ENCODE measurements at places on chromosomes 3 and 15.

DNA sequence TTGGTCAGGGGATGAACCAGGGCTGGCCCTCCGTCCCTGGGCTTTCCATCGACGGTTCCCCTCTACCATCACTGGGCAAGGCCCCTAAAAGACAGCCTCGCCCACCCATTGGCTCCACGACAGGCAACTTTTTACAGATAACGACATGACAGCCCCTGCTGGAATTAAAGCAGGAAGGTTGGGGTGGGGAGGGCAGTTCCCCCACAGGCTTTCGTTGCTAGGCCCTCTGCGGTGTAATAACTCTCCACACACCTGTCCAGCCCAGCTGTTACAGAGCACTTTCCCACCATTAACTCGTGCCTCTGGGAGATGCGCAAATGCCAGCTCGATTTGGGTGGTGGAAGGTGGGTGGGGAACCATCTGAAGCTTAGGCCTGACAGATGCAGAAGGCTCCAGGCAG lies 264.2 kb upstream of the TLE3 start:
- peak; percentile 13 for DNase-seq

GRCh38 chr15:73873889-73874511 lies 636 bp downstream of the TBC1D21 start:
- no peak for DNase-seq

GRCh38 chr3:149080011-149080698 lies 6.2 kb downstream of the HLTF start:
- DNase-seq: no peak

GRCh38 chr3:154552338-154552737 lies 122.3 kb upstream of the GPR149 start:
- no peak for DNase-seq

GRCh38 chr3:84836961-84837360 lies 121.8 kb upstream of the CADM2 start:
- no peak for DNase-seq

GRCh38 chr3:124266487-124266886 lies 274.6 kb upstream of the ROPN1 start:
- DNase-seq: peak; percentile 57
